LNCaP clone FGC (cell line): ENCODE measurements at places on chromosomes 5 and 9.

GRCh38 chr5:73417303-73418034, 31.1 kb downstream of the FOXD1 start:
- no peak for DNase-seq

- DNase-seq, result peak; percentile 46
Observed at GRCh38 chr5:127988146-127988760, 95.3 kb upstream of the SLC12A2 start.

DNA sequence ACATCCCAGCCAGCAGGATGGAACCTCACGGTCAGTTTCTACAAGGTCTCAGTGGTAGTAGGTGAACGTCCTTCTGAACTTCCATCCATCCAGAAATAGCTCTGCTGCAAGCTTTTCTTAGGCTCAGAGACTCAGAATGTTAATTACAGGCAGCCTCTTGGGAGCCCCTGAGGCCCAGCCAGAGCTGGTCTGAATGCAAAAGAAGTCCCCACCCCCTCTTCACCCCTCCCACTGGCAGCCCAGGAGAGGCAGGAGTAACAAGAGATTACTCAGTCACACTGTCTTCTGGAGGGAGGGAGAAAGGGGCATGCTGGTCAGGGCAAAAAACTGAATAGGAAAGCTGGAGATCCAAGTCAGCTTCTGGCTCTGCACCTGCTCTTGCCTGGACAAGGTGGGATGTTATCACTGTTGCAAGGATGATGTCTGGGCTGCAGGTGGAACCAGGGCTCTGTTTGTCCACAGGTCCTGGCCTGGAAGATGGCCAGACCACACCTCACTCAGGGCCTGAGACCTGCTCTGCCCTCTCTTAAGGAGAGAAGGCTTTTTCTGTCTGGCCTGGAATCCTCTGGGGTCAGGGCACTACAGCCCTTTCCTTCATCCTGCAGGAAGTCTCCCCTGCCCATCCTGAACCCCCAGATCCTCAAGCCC, 9.1 kb downstream of the ENHO start:
- DNase-seq, result peak; percentile 50

- peak; percentile 14 for DNase-seq
Observed at GRCh38 chr9:91903126-91903911, 46.7 kb downstream of the ROR2 start.

DNA sequence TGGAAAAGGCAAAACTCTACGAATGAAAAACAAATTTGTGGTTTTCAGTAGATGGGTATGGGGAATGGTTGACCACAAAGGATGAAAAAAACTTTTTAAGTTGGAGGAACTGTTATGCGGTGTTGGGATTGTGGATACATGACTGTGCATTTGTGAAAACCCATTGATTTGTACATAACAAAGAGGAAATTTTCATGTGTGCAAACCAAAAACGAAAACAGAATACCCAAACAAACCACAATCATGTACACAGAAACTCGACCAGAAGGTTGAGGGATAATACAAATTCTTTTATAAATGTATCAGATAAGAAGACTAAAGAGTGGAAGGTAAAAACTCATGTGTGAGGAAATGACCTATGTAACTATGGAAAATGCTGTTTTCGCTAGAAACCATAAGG, 1012.4 kb downstream of the CDH18 start:
- DNase-seq, result no peak

- no peak for DNase-seq
Observed at GRCh38 chr5:56737002-56737621, 78.2 kb upstream of the MAP3K1 start.

DNA sequence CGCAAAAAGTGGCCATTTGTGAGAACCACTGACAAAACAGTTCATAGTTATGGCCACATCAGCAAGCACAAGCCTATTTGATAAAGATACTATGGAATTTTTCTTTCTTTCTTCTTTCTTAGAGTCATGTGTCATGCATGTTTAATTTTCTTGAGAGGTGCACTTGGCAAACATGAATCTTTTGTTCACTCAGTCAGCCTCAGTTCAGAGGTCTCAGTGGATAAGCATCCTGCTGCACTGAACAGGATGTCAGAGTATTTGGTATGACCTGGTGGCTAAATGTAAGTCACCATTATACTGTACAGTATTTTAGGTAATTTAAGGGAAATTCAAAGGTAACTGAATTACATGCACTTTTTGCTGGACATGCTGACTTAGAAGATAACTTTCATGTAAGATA, 5.4 kb downstream of the NNT start:
- no peak for DNase-seq

DNA sequence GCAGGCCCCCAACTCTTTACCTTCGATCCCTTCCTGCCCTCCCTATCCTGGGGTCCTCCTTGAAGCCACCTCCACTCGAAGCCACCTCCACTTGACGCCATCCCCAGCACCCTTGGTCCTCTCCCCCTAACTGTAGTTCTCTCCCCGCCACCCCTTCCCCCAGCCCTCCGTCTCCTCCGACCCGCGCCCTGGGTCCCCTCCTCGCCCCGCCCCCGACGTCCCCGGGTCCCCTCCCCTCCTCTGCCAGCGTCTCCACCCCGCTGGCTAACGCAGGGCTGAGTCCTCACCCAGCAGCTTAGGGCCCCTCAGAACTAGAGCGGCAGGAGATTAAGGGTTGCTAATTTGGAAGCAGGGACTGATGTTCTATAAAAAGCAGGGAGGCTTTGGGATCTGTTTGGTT, 30.6 kb upstream of the ANKRD33B start:
- no peak for DNase-seq

GRCh38 chr9:107653263-107653821, 163.8 kb upstream of the KLF4 start:
- no peak for DNase-seq

DNA sequence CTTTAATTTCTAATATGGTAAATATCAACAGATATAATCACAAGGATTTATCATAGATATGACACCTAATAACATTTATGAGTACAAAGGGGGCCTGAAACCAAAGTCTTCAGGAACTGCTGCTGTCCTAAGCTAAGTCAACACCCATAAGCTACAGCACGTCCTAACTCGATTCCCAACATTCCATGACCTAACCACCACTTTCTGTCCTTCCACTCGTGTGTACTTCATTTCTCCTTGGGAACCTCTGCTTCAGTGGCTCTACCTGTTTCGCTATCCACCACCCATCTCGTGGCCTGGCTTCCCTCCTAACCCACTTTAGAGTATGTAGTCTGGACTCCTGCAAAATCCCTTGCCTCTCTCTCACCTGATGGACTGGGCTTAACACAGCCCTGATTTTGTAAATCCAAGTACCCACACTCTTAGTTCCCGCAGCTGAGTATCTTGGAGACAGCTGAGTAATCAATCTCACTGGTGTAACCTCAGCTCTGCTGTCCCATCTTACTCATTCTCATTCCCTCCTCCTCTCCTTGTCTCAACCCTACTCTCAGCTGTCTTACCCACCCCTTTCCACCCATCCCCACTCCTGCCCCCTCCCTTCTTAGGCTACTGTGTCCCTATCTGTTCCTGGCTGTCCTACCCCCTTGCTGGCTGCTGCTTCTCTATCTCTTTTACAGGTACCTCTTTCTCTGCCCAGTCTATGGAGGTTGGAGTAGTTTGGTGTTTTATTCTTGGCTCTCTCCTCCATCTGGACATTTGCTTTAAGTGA, 101.8 kb downstream of the MAST4 start:
- no peak for DNase-seq

DNA sequence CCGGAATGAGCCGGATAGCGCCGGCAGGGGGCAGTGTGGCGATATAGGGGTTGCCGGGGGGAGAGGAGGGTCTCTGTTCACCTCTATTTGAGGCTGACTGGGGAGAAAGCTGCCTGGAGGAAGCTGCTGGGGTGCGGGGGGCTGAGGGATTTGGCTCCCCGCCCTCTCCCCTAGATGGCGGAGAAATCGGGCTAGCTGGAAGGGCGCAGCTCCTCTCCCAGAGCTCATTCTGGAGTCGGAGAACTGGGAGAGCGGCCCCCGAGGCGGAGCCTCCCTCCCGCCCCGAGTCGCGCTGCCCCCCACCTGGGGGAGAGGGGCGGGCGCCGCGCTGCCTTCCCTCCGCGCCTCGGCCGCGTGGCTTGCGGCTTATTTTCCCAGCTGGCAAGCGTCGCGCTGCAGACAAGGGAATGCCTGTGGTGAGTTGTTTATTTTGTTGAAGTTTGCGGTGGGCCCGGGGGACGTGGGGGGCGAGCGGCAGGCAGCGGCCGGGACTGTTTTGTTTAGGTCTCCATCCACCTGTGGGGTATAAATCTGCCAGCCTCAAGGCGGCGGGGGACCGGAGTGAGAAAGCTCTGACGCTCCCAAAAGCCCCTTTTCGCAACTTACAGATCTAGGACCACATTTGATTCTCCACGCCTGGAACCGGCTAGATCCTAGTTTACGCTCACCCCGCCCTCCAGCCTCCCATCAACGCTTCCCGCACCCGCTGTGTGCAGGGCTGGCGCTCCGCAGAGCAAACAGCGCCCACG, 4.1 kb upstream of the RGMB start:
- no peak for DNase-seq

DNA sequence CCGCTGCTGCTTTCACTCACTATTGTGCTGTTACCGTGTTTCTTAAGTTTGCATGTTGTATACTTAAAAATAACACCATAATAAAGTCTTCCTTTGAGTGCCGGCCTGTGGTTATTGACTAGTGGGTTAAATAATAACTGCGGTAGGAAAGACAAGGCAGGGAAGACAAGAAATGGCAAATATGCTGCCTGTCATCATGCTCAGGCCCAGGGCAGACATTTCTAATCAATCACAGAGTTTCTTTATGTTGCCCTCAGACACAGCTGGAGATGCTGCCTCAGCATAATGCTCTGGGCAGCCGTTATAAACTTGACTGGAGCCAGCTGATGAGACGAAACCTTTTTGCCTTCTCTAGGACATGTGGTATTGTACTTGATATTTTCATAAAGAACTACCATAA, 215.0 kb downstream of the GAPVD1 start:
- DNase-seq, result no peak

GRCh38 chr9:92762781-92763708, 1.6 kb downstream of the BICD2 start:
- DNase-seq, result no peak

DNA sequence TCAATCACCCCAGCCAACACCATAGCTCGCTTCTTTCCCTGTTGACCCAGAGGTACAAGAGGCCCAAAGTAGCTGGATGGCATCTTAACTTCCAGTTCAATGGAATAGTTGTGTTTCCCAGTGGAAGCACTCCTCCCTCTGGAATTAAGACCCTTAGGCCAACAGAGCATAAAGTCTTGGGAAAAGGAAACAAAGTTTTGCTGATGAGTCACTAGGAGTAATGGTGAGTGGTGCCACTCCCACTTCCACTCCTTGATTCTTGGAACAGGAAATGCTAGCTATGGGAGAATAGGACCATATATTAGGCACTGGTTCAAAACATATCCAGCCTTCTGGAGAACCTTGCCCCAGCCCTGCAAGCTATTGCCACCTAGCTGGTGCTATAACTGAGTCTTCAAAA, 44.7 kb upstream of the LMX1B start:
- no peak for DNase-seq

DNA sequence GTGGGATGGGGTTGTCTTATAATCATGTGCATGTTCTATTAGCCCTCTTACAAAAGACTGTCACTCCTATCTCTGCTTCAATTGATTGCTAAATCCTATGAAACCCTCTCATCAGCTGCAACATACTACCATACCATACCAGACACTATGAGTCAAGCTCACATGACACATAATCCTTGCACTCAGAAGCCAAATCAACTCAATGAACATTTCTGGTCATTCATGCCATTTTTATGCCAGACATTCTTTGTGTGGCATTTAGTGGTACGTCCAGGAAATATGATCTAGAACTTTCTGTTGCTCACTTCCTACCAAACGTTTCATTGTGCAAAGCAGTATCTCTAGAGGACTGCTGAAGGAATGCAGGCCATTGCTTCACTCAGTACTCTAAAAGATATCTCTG, 159.2 kb upstream of the GNA14 start:
- DNase-seq, result no peak
